ENCODE measurements at places on chromosomes 4 and X.

- DNase-seq, result no peak
These were observed 47.0 kb downstream of the SCLT1 start for GRCh38 chr4:129046055-129046959.

GRCh38 chr4:52312722-52313121 is 261.6 kb downstream of the SPATA18 start:
- no peak for DNase-seq

GRCh38 chrX:68175562-68175961 is 257.7 kb downstream of the OPHN1 start:
- DNase-seq, result no peak

GRCh38 chrX:10165580-10166247 is 8.9 kb downstream of the CLCN4 start:
- no peak for DNase-seq

GRCh38 chr4:80071604-80072227 is 1.3 kb downstream of the ANTXR2 start:
- DNase-seq, result no peak

- DNase-seq, result no peak
These were observed 198.5 kb upstream of the FAM241A start for GRCh38 chr4:111946800-111947199.

- DNase-seq, result no peak
These were observed 73.1 kb downstream of the ADGRL3 start for GRCh38 chr4:61273233-61273632.

DNA sequence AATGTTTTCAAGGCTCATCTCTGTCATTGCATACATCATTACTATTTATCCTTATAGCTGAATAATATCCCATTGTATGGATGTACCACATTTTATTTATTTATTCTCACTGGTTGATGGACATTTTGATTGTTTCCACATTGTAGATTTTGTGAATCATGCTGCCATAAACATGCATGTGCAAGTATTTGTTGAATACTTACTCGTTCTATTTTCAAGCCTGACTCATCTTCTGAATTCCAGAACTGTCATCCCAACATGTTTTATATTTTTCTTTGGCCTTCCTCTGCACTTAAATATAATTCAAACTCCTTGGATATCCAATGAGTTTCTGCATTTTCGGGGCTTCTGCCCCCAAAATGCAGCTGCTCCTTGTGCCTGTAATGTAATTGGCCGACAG is 77.6 kb downstream of the MXRA5 start:
- no peak for DNase-seq

DNA sequence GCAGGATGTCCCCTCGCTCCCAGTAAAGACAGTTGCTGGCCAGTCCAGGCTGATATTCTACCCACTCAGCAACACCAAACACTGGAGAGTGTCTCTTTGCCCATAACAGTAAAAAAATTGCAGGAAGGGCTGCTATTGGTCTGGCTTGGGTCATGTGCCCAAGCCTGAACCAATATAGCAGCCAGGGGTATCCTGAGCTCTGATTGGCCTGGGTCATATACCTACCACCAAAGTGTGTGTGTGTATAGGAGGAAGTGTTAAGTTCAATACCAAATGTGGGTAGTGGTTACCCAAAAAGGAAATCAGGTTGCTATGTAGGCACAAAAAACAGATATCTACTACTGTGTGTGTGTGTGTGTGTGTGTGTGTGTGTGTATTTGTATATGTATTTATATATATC is 373.2 kb downstream of the BCOR start:
- no peak for DNase-seq

GRCh38 chr4:32840461-32841189 is 2120.5 kb downstream of the PCDH7 start:
- DNase-seq, result no peak

GRCh38 chrX:38279188-38279587 is 48.1 kb downstream of the RPGR start:
- no peak for DNase-seq

All from NCI-H1105 (cell line).